ENCODE measurements at places on chromosomes 7 and 10.

- peak; percentile 28 for DNase-seq
Observed at GRCh38 chr7:140596519-140597427, 43.8 kb downstream of the DENND2A start.

DNA sequence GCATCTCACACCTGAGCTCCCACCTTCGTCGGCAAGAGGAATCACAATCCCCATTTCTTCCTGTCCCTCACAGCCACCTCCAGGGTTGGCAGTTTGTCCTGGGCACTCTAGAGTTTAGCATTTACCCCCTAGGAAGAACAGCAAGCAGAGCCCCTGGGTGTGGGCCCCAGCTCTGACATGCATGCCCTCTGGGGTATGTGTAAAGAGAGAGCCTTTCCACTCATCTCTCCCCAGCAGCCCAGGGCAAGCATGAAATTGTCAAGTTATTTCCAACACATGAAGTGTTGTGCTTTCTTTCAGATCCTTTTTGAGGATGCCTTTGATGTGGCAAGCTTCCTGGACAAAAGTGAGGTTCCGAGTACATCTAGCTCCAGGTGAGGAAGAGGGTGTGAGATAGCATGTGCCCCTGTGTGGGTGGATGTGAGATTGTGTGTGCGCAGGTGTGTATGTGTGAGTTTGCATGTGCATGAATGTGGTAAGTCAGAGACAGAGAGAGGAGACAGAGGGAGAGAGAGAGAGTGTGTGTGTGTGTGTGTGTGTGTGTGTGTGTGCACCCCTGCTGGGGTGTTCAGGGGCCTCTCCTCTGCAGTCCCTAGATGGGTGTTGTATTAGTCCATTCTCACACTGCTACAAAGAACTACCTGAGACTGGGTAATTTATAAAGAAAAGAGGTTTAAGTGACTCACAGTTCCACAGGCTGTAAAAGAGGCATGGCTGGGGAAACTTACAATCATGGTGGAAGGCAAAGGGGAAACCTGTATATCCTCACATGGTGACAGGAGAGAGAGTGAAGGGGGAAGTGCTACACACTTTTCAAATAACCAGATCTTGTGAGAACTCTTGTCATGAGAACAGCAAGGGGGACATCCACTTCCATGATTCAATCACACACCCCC lies 18.1 kb downstream of the STRA8 start:
- DNase-seq = no peak

DNA sequence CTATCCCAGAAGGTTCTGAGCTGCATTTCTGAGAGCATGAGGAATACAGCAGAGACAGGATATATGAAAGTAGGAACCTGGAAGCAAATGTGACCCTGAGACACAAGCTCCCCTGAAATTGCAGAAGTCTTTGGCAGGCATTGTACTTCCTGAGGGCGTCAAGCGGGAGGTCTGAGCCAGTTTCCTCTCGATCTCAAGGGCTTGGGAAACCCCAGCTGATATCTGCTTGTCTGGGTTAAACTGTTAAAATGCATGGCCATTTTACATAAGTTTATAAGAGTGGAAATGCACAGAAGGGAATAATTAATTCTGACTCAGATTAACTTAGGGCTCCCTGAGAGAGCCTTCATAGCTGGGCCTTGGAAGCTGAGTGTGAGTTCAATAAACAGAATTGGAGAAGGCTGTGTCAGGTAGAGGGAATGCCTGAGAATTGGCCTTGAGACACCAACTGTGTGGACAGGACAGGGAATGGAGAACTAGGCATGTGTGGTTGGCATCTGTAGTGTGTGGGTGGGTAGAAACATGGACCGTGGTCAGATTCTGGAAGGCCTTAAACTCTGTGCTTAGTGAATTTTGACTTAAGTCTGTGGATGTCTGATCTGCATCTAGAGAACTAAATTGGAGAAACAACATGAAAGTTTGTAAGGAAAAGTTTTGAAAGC lies 53.3 kb downstream of the WIPF3 start:
- no peak for DNase-seq

DNA sequence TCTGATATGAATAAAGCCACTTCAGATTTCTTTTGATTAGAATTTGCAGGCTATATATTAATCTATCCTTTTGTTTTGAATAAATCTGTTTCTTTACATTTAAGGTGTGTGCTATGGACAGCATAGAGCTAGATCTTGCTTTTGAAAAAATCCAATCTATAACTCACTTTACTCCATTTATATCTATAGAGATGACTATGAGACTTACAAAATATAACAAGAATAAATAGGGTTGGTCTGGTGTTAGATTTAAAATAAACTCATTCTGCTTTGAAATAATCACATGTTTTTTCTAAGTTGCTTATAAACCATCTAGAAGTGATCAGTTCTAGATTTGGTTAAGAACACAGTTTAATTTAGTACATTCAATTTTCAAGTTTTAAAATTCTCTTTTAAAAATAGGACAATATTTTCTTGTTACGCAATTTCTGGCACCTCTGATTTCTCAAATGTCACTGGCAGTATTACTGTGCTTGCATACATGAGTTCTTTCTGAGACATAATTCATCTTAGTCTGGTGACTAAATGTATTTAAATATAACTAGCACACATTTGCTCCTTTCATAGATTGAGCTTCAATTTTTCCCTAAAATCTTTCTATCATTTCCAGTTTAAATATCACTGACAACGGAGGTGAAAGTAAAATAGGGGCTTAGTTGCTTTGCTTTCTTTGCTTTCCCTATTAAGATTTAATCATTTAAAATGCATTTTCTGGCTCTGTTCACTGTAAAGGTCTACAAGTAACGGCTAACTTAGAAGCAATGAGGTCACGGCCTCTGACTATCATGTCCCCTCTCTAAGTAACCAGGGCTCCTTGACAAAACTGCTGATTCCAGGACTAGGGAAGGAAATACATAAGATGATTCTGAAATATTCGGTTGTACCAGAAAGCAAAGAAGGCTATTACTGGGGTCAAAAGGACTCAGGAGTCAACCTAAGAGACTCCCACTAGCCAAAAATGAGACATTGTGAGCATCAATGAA lies 89.3 kb downstream of the ICA1 start:
- DNase-seq = no peak

- DNase-seq = no peak
Observed at GRCh38 chr7:132590162-132590561, 13.9 kb upstream of the PLXNA4 start.

- DNase-seq = peak; percentile 45
Observed at GRCh38 chr10:11539191-11539868, 72.1 kb downstream of the USP6NL start.

- no peak for DNase-seq
Observed at GRCh38 chr10:120506674-120507073, 49.6 kb downstream of the PLPP4 start.

DNA sequence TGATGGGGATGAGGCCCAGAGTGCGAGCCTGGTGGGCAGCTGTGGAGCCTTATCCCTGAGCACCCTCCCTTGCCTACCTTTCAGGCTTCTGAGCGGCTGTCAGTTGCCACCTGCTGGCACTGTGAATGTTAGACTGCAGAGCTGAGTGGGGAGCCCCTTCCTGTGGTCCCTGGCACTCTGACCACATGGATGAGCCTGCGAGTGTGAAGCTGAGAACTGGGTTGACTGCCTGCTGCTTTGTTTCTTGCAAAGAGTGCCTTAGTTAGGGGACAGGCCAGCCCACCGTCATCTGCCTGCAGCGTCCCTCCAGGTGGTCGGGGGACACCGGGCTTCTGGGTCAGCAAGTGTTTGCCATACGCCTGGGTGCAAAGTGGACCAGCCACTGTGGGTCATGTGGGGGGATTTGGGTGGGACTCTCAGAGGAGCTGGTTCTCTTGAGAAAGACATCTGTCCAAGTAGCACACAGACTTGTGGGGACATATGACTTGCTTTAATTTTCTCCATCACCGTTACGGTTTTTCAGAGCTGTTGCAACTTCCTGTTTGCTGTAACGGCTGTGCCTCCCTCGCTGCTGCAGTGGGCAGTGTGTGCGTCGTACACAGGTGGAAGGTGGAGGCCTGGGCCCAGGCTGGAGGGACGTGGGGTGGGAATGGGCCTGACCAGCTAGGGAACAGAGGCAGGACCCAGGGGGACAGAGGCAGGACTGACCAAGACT lies 13.7 kb downstream of the INPP5A start:
- DNase-seq = no peak

DNA sequence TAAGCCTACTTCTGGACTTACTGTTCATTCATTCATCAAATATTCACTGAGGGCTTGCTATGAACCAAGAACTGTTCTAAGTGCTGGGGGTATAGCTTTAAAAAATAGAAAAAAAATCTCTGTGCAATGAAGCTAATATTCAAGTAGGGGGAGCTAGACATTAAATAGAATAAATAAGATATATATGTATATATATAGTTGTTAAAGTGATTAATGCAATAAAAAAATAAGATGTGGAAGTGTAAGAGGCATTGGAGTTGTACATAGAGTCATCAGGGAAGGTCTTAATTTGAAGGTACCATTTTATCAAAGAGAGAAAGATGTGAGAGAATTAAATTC lies 181.2 kb upstream of the AGR3 start:
- DNase-seq = no peak

Measured in SJSA1 (cell line).